Activated CD4-positive, alpha-beta T cell treated with anti-CD3 and anti-CD28 coated beads, Interleukin-2, amount 50 U/mL, for 16 hours (primary cell): ENCODE measurements at places on chromosomes 2 and 18.
A peak's percentile ranks its signal among the peaks of the same experiment; 100 is the strongest.

DNA sequence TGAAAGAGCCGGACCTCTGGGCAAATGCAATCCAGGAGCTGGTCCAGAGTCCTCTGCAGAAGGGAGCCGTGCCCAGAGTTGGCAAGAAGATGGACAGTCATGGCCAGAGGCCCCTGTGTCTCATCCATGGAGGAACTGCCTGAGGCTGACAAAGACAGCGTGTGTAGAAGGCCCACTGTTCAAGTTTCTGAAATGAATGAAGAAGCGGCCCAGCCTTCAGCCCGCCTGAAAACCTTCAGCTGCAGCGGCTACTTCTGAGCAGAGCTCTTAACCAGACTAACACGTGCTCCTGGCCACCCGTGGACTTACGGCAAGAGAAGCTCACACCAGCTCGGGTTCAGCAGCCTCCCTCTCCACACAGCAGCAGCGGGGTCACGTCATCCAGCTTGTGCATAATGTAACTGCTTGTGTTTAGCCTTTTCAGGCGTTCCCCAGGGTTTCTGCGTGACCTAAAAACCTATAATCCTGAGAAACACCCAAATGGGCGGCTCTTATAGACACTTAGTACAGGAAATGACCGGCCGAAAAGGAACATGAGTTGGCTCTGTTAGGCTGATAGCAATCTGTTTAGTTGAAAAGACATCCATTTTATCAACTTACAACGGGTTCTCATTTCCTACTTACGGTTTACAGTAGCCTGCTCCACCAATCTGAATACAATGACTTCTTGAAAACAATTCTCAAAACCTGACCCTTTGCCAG is at the start of gene FAM124B:
FAM124B (minus strand) TSS at position 467 of the 702 bp plus-strand sequence; CDS start at position 128, 339 bp downstream.
- peak; percentile 45 for DNase-seq

- DNase-seq = peak; percentile 8
Measured at GRCh38 chr2:236538242-236538641, 31.4 kb upstream of the ACKR3 start.

GRCh38 chr2:195508139-195508455 is 148.9 kb upstream of the SLC39A10 start:
- DNase-seq = no peak

DNA sequence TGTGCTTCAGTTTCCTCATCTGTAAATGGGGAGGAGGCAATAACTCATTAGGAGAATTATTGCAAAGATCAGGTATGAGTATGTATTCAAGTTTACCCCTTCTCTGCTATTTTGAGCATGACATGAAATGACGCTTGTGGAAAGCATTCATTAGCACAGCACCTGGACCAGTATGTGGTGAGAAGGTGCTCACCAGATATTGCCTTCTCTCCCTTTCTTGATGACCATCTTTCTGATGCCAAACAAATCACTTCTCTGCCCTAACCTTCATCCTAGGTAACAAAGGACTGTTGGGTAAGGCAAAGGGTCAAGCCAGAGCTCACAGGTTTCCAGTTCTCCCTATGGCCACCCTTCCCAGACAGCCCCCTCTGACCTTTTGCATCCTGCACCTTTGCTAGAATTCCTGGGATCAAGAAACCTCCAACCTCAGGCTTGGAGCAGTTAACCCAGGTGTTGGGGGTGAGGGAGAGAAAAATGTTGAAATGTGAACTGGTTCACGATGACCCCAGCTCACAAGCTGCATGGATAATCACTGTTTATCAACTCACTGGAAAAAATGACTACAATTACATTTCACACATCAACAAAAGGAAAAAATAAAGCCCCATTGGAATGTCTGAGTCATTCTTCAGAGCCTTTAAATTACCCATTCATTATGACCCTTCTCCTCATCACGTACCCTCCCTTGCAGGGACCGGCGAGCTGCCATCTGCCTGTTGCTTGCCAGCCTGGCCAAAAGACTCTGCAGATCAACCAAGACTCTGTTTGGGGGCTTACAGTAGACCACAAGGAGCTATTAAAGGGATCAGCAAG is 41.6 kb downstream of the LBH start:
- DNase-seq = peak; percentile 29

DNA sequence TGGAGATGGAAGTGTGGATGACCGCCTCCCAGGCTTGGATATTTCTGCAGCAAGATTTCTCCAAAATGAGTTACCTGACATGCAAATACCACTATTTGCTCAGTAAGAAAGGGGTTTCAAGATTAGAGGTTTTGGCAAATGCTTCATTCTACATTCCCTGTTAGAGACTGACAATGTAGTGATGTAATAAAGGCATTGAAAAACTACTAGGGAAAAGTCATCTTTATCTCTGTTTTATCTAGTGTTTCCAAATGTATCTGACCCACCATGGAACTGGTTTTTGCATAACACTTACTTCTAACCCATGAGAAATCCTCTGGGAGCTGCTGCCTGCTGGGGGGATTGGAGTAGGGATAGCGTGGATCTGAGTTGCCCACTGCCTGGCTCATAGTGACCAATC is 33.0 kb upstream of the NTSR2 start:
- DNase-seq = no peak

GRCh38 chr18:44320619-44321460 is 359.8 kb upstream of the SETBP1 start:
- DNase-seq = no peak

DNA sequence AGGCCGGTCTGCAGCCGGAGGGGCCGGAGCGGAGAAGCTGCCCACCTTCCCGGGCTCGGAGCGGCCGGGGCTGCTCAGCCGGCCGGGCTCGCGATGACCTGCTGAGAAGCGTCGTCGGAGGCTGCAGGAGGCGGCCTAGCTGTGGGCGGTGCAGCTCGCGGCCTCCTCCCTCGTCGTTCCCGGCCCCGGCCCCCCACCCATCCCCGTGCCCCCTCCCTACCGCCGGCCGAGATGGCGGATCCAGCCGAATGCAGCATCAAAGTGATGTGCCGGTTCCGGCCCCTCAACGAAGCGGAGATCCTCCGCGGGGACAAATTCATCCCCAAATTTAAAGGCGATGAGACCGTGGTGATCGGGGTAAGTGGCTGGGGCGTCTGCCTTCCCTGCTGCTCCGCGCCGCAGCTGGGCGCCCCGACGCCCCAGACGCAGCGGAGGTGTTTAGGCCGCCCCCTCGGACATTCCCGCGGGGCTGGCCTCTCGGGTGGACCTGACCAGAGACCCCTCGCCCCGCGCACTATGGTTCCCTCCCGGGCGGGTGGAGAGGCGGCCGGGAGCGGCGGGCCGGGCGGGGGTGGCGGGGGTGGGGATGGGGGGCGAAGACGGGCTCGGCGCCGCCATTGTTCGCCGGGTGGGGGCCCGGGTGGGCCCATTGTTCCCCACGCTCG is 492 bp downstream of the KIF5C start:
- DNase-seq = peak; percentile 14

DNA sequence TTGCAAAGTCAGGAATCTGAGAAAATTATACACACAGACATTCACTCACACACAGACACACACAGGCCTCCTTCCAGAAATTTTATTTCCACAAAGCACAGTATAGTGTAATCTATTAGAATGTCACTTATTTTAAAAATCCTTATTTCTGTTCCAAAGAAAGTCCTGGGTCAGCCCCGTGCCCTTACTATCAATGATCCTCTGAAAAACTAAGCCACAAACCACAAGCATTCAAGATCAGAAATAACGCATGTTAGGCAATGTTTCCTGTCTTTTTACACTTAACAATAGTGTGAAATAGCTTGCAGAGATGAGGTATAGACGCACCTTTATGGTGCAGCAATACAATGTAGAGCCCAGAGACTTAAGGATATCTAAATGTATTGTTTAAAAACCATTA is 25.8 kb downstream of the TBC1D8 start:
- no peak for DNase-seq

DNA sequence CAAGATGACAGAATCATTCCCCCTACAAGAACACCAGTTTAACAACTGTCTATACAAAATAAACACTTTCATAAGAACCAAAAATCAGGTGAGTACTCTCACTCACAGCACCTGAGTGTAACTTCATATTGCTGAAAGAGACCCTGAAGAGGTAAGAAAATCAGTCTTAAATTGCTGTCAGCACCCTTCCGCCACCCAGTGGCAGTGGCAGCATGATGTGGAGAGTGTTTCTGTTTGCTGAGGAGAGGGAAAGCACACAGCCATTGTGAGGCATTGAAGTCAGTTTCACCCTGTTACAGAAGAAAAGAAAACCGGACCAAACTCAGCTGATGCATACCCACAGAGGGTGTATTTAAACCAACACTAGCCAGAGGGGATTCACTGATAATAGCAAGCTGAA is 1240.8 kb upstream of the CRIM1 start:
- DNase-seq = no peak

- DNase-seq = no peak
Measured at GRCh38 chr2:161116509-161116908, 43.7 kb upstream of the TANK start.

DNA sequence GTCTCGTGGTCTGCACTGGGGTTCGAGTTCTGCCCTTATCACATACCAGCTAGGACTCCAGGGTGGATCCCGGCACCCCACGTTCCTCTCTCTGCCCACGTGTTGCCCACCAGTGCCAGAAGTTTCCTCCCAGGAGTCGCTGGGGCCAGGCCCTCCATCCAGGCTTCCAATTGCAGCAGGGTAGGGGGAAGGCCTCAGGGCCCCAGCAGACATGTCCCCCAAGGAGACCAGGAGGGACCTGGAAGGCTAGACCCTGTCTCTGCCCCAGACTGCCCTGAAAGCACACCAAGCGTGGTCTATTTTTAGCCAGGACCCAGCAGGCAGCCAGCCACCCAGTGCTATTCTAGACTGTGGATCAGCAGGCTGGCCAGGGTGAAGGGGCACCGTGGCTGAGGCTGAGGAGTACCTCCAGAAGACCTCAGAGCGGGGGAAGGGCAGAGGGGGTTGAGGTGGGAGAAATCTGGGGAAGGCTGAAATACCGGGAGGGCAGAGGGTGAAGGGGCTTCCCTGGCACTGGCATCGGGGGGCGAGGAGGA is 18.8 kb upstream of the TNS1 start:
- no peak for DNase-seq

- DNase-seq = no peak
Measured at GRCh38 chr2:238055841-238056240, 5.0 kb upstream of the SCLY start.

GRCh38 chr2:67879586-67880290 is 183.1 kb downstream of the C1D start:
- no peak for DNase-seq

DNA sequence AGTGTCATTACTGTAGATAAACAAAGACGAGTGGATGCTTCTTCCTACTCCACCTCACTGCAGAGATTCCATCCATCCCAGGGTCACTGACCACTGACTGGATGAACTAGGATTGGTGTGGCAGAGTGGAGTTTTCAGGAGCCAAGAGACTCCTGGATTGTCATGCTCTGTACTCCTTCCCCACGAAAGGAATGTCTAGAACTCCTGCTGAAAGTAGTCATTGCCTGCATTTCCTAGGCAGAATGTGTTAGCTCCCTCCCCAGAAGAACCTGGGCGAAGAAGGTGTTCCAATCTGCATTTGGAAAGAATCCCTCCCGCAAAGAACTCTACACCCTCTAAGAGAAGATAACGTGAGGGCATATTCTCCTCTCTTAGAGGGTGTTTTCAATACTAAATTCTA is 6.2 kb downstream of the PAX8 start:
- no peak for DNase-seq

DNA sequence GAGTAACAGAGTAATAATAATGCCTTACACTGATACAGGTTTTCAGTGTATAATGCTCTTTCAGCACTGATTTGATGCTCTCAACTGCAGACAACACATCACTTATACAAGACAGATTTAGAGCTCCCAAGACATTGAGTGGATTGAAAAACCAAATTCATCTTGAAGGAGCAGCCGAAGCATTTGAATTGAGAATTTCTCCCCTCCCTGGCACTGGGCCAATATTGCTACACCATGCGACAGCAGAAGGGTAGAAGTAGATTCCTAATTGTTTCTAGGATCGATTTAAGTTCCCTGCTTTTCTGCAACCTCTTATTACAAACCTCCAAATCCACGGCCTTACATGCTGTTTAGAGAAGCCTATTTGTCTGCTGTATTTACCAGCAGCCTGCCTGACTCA is 15.5 kb downstream of the CENPA start:
- DNase-seq = no peak

DNA sequence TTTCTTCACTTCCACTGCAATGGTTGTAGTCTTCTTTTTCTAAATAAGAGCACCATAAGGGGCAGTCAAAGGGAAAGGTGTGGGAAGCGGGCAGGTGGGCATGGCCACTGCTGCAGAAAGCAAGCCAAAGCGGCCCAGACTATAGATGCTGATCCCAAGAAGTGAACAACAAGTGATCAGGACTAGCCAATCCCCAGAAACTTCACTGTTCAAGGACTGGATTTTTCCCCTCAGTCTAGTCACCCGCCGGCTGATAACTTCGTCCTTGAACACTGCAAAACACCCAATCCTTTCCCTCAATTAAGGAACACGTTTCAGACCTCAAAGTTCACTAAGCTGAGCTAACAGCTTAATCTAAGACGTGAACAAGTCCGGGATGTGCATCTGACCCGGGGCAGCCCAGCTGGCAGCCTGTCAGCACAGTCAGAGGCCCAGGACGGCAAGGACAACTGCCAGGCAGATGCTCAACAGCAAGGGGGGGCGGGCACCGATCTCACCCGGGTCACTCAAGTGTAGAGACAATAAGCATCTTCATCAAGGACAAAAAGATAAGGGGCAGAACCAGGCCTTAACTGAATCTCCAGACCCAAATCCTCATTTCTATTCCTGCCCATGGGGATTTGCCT is 59.8 kb downstream of the HDLBP start:
- DNase-seq = no peak

GRCh38 chr2:236940497-236940896 is 145.2 kb upstream of the COPS8 start:
- no peak for DNase-seq

GRCh38 chr2:79585701-79586433 is 73.0 kb downstream of the CTNNA2 start:
- no peak for DNase-seq

- no peak for DNase-seq
Measured at GRCh38 chr2:38105922-38106321, 30.0 kb upstream of the CYP1B1 start.

DNA sequence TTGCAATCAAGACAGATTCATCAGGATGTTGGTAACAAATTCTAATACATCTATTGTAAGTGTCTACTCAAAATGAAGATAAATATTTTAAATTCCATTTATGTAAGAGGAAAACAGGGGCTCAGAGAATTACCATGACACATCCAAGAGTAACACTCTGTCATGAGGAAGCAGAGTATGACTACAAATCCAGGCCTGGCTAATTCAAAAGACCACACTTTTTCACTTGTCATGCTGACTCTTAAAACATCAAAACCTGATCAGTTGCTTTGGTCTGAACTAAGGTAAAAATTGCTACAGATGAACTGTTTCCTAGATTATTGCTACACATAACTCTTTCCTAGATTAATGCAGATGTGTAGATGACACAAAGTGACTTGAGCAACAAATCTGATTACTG is 880.6 kb downstream of the TSN start:
- DNase-seq = no peak

GRCh38 chr18:44393406-44393805 is 287.3 kb upstream of the SETBP1 start:
- DNase-seq = no peak

GRCh38 chr2:156935616-156936015 is 321.9 kb upstream of the GALNT5 start:
- DNase-seq = no peak
